ENCODE measurements at places on chromosomes 5 and 9. TPM values are rescaled to one million over a fixed set of nuclear protein-coding genes. Genes with fewer than 3 reads are reported as not detected.

Gene INSL4
- polyA plus RNA-seq, result not detected

Gene GZMA
- 0.83 TPM for polyA plus RNA-seq

Gene RAD17
- 39.3 TPM for polyA plus RNA-seq

Gene MYORG
- polyA plus RNA-seq, result 9.9 TPM

Gene NFIB
- polyA plus RNA-seq, result 19.9 TPM

Gene SMIM33
- polyA plus RNA-seq, result not detected

Gene AIF1L
- polyA plus RNA-seq, result 401 TPM

Gene CCDC187
- 1.3 TPM for polyA plus RNA-seq

Gene GPR151
- not detected for polyA plus RNA-seq

Gene PTPRD
- 109 TPM for polyA plus RNA-seq

Gene OR1N1
- not detected for polyA plus RNA-seq

Gene CARTPT
- not detected for polyA plus RNA-seq

Gene PCDHA1
- 0.06 TPM for polyA plus RNA-seq

Gene ENTPD8
- 0.19 TPM for polyA plus RNA-seq

Gene AQP7
- 14.8 TPM for polyA plus RNA-seq

Gene QRFP
- 0.47 TPM for polyA plus RNA-seq

Gene SPINK4
- not detected for polyA plus RNA-seq

Gene HTR1A
- not detected for polyA plus RNA-seq

Gene CCNI2
- polyA plus RNA-seq, result 2.6 TPM

Gene PCDHGC4
- polyA plus RNA-seq, result 2.9 TPM

Gene DOLPP1
- polyA plus RNA-seq, result 20.2 TPM

Gene NREP
- polyA plus RNA-seq, result 861 TPM

Gene SPOCK1
- 9.8 TPM for polyA plus RNA-seq

Gene TAF1L
- 0.10 TPM for polyA plus RNA-seq

Gene ARHGEF37
- polyA plus RNA-seq, result 6.9 TPM

Gene PCDHB16
- polyA plus RNA-seq, result 7.2 TPM

Gene CEL
- polyA plus RNA-seq, result 3.2 TPM

Gene GCNT4
- polyA plus RNA-seq, result 17.6 TPM

Gene CMBL
- 41.1 TPM for polyA plus RNA-seq

Gene IL4
- not detected for polyA plus RNA-seq

Gene CLTB
- polyA plus RNA-seq, result 59.0 TPM
